Activated T-helper 17 cell treated with anti-CD3 and anti-CD28 coated beads, Interleukin-2, amount 50 U/mL, for 72 hours (primary cell): ENCODE measurements at places on chromosomes 16 and 17. TPM values are rescaled to one million over a fixed set of nuclear protein-coding genes. Genes with fewer than 3 reads are reported as not detected.

- H3K4me1 ChIP-seq, result peaks cover 39% of the 10 kb centered on the region
- ATAC-seq, result no peak
- no peak overlapping the region for H3K4me3 ChIP-seq
- no peaks in the 10 kb centered on the region for H3K36me3 ChIP-seq
- peak overlapping the region; percentile 81 for H3K27ac ChIP-seq
Measured at GRCh38 chr17:80270104-80270503, 9.5 kb downstream of the RNF213 start.

OTOP3 gene
- not detected for total RNA-seq

DNA sequence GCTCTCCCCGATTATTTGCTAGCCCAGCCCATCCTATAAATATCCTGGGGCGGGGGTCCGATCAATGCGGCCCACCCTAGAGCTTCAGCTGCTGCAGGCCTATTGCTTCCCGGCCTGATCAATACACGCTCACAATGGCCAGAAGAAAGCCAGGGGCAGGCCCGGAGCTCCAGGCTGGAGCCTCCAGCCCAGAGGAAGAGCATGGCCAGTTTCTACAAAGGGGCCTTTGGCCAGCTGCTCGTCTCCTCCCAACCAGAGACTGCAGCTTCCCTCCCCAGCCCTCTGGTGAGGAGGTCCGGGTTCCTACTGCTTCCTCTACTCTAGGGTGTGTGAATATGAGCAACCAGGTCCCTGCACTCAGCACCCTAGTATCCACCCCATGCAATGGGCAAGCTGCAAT, 36.7 kb downstream of the SALL1 start:
- peaks cover 34% of the 10 kb centered on the region for H3K27me3 ChIP-seq
- no peak for ATAC-seq
- H3K36me3 ChIP-seq, result no peaks in the 10 kb centered on the region
- no peak overlapping the region for H3K4me3 ChIP-seq
- H3K4me1 ChIP-seq, result no peaks in the 10 kb centered on the region
- no peak overlapping the region for H3K27ac ChIP-seq

- H3K4me3 ChIP-seq, result peak overlapping the region; percentile 93
- peaks cover 20% of the 10 kb centered on the region for H3K4me1 ChIP-seq
- H3K27me3 ChIP-seq, result no peaks in the 10 kb centered on the region
- H3K27ac ChIP-seq, result peak overlapping the region; percentile 95
Measured at GRCh38 chr17:81285179-81285878, 9.8 kb downstream of the SLC38A10 start.

GDPD1 gene
- total RNA-seq, result 2.2 TPM

SHMT1 gene
- 47.0 TPM for total RNA-seq

DNA sequence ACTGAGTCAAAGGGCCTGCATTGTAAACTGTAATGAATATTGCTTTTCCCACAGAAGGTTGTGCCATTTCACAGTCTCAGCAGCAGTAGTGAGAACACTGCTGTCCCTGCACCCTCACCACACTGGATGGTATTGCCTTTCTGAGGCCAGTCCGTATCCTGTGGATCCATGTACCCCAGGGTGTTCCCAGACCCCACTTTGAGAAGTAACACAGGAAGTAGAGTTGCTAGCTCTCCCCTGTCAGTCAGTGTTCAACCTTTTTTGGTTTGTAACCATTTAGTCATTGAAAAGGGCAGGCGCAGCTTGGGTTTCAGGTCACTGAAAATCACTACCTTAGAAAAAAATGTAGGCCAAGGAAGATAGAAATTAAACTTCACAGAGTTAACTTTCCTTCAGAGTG, 37.9 kb downstream of the SLFN12L start:
- no peak overlapping the region for H3K4me3 ChIP-seq
- no peaks in the 10 kb centered on the region for H3K27me3 ChIP-seq
- H3K27ac ChIP-seq, result no peak overlapping the region
- peaks cover 87% of the 10 kb centered on the region for H3K36me3 ChIP-seq
- peaks cover 27% of the 10 kb centered on the region for H3K4me1 ChIP-seq

GPT2 gene
- total RNA-seq, result 8.5 TPM

DNA sequence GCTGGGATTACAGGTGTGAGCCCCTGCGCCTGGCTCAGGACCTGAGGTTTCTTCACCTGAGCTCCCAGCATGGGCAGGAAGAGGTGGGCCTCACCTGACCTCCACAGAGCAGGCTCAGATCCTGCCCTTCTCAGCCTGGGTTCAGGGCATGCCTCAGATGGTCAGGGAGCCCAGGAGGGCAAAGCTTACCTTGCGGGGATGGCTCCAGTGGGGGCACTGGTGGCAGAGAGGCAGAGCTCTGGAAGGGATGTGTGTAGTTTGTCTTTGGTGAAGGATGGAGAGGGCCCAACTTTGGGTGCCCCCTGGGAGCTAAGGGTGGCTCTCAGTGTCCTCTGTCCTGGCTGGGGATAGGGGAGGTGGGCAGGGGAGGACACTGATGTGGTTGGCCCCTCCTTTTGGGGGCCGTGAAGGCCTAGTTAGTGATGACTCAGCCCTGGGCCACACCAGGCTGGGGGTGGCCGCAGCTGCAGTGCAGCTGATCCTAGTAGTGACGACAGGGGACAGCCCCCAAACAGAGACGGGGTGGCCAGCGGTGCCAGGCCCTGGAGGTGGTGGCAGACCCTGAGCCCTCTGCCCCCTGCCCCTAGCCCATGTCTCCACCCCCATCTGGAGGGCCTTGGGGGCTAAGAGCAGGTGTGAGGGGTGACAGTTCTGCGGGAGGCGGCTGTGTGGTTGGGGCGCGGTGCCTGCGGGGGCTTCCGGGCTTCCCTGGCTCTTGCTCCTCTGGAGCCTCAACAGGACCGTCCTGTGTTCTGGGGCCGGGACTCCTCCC, 5.8 kb downstream of the NHERF2 start:
- no peak overlapping the region for H3K4me3 ChIP-seq
- no peak for ATAC-seq
- H3K27ac ChIP-seq, result no peak overlapping the region
- H3K27me3 ChIP-seq, result no peaks in the 10 kb centered on the region
- no peaks in the 10 kb centered on the region for H3K4me1 ChIP-seq

- H3K4me3 ChIP-seq, result peak overlapping the region; percentile 4
- H3K4me1 ChIP-seq, result peaks cover 9% of the 10 kb centered on the region
- H3K27ac ChIP-seq, result peak overlapping the region; percentile 49
- peaks cover 14% of the 10 kb centered on the region for H3K27me3 ChIP-seq
- peak; percentile 99 for ATAC-seq
- H3K36me3 ChIP-seq, result no peaks in the 10 kb centered on the region
Measured at GRCh38 chr17:74042744-74043486, 160.6 kb upstream of the RPL38 start.

DNA sequence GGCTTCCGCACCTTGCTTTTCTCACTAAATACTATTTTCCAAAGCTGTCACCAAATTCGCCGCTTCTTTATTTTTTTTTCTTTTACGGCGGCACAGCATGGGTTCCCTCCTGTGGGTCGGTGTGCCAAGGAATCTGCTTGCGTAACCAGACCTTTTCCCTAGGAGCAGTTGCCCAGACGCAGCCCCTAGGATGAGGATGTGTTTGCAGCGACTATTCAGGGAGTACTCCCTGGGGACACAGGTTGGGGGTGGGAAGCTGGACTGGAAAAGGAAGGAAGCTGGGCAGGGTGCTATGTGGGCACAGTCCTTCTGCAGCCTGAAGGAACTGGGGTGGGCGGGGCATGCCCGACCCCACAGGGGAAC, 49.0 kb upstream of the ZCCHC14 start:
- H3K36me3 ChIP-seq, result no peaks in the 10 kb centered on the region
- ATAC-seq, result no peak
- H3K27me3 ChIP-seq, result peaks cover 29% of the 10 kb centered on the region
- peaks cover 7% of the 10 kb centered on the region for H3K4me1 ChIP-seq

- no peak overlapping the region for H3K27ac ChIP-seq
- H3K36me3 ChIP-seq, result peaks cover 33% of the 10 kb centered on the region
- no peak overlapping the region for H3K4me3 ChIP-seq
- ATAC-seq, result peak; percentile 42
Measured at GRCh38 chr17:59746849-59747445, 39.5 kb downstream of the VMP1 start.

DNA sequence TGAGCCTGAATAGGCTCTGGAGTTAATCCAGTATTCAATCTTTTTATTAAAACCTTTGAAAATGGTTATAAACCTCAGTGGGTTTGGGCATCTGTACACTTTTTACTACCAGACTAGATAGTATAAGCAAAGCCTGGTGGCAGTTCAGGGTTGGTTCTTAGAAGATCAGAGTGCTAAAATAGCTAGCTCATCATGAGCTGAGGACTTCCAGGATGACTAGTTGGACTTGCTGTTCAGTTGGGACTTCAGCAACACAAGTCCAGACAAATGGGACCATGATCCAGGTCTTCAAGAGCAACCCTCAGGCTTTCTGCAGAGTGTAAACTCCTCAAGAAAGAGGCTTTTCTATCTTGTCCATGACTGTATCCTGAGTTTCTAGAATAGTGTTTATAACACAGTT, 1.2 kb upstream of the ZNF19 start:
- no peak for ATAC-seq
- no peak overlapping the region for H3K4me3 ChIP-seq
- no peak overlapping the region for H3K27ac ChIP-seq
- H3K27me3 ChIP-seq, result peaks cover 7% of the 10 kb centered on the region
- H3K4me1 ChIP-seq, result no peaks in the 10 kb centered on the region
- no peaks in the 10 kb centered on the region for H3K36me3 ChIP-seq

GRCh38 chr16:49592546-49593423, 219.2 kb downstream of the C16orf78 start:
- no peaks in the 10 kb centered on the region for H3K4me1 ChIP-seq
- peak; percentile 32 for ATAC-seq
- no peak overlapping the region for H3K27ac ChIP-seq
